DMS153 (cell line): ENCODE measurements at places on chromosomes 5 and 9.

DNA sequence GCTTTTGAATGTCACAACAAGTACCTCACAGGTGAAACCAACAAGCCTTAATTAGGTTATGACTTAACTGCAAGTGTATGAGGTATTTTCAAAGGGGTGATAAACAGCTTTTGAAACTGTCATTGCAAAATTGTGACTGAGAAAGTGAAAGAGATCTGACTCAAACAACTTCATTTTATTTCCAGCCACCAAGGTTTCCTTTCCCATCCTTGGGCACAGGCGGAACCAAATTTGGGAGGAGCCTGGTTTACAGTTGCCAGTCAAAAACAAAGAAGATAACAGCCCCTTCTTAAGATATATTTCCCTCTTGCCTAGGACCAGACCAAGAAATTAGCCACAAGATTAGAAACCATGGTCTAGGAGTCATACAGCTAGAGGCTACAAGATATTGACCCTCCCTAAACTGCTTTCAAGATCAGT, 417.1 kb downstream of the CSNK1G3 start:
- no peak for DNase-seq

GRCh38 chr5:122076050-122076461, 2.0 kb downstream of the LOX start:
- DNase-seq: no peak

GRCh38 chr9:118177241-118177640, 473.0 kb downstream of the TLR4 start:
- no peak for DNase-seq

DNA sequence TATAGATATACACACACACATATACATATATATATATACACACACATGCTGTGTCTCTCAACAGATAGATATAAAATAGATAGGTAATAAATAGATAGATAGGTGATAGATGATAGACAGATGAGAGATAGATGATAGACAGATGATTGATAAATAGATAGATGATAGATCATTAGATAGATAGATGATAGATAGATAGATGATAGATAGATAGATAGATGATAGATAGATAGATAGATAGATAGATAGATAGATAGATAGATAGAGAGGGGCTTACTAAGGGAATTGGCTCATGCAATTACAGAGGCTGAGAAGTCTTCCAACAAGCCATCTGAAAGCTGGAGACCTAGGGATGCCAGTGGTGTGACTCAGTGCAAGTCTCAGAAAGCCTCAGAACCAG, 394.5 kb downstream of the ICE1 start:
- DNase-seq: no peak

DNA sequence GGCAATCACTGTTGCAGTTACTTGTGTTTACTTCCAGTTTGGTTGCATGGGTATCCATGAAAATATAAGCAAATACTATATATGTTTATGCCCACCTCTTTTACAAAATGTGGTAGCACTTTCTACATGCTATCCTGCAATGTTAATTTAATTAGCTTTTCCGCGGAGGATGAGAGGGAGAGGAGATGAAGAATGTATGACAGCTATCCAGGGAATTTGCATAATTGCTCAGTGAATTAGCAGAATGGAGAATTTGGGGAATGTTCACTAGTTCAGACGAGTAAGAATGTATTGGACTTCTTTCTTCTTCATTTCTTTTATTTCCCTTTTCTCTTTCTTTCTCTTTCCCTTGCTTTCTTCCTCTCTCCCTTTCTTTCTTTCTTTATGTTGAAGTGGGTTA, 140.7 kb upstream of the SLC28A3 start:
- no peak for DNase-seq

DNA sequence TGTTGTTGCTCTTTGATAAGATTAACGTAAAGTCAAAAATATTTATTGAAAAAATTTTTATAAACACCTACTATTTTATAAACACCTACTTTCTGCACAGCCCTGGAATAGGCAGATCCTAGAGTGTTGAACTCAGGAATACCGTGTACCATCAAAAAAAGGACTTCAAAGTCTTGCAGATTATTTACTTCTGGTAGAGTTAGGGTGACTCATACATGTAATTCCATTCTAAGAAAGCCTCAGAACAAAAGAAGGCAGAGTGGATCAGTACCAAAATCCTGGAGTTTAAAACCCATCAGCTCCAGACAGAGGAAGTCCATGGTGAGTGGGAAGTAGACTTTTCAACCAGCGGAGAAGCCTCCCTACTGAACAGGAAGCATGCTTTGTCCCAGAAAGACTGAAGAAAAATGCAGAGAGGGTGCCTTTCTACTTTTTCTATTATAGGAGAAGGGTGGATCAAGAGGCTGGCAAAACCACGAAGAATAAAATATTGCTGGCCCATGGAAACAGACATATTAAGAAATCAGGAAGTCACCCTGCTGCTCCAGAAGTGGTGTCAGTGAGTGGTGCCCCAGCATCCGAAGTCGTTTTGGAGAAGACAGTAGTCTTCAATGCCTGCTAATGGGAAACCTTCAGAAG, 45.1 kb upstream of the DAB2 start:
- no peak for DNase-seq

DNA sequence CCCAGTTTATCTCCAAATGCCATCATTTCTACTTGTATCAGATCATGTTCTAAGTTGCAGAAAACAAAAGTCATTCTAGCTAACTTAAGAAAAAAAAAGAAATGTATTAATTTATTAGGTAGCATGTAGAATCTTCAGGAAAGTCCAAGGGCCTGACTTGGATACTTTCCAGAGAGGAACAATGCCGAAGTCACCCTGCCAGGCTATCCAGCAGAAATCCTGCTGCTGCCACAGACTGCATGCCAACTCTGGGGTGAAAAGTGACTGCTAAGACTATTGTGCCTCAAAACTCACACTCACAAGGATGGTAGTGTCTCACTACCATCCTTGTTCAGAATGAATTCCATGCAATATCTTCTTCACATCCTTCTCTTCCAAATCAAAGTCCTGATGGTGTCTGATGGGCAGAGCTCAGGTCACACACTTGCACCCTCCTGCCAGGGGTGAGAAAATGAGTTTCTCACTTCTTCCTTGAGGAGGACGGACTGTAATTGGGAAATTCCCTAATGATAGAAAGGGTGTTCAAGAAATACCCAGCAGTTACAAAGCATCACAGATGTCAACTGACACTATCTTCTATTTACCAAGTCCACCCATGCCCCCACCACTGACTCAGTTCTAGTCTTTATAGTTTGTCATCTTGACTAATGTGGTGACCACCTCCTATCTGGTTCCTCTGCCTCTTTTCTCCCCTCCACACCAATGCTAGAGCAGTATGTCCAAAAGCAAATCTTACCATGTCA, 279.4 kb downstream of the CWC27 start:
- DNase-seq: no peak

GRCh38 chr9:90053027-90053426, 448.2 kb downstream of the GADD45G start:
- no peak for DNase-seq
